Stimulated activated CD8-positive, alpha-beta memory T cell treated with anti-CD3 and anti-CD28 coated beads, Interleukin-12 subunit alpha, Interleukin-12 subunit beta, amount 100 ng/mL, for 4 hours (primary cell): ENCODE measurements at places on chromosomes 1 and 21.

GRCh38 chr1:221071777-221072176, 192.5 kb downstream of the HLX start:
- DNase-seq, result no peak

DNA sequence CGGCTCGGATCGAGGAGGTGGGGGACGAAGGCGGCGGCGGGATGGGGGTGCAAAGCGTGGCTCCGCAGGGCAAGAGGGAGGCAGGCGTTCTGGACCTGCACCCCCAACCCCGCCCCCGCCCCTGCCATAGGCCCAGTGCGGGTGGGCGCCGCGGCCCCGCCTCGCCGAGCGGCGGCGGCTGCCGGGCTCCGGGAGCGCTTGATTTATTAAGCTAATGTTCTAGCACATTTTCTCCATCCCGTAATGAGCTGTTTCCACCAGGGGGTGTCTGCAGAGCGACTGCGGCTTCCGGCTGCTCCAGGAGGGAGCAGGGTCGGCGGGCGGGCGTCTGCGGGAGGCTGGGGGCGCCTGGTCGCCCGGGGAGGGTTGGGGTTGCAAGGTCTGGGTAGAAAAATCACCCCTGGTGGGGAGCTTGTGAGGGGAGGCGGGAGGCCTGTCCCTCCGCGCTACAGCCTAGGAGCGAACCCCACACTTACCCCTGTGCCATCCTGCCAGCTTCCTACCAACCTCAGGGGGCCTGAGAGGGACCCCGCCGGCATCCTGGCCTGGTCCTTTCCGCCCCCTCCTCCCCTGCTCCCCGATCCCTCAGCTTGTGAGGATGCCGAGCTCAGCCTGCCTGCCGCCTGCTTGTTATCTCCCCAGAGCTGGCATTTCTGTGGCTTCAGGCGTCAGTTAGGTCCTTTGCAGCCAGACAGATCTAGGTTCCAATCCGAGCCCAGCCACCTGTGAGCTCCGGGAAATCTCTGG, 48.5 kb upstream of the ACOT11 start:
- DNase-seq, result no peak

GRCh38 chr1:158685085-158685484, 1.4 kb downstream of the SPTA1 start:
- DNase-seq, result no peak

GRCh38 chr21:45640001-45640887, 3.3 kb upstream of the PCBP3 start:
- no peak for DNase-seq

DNA sequence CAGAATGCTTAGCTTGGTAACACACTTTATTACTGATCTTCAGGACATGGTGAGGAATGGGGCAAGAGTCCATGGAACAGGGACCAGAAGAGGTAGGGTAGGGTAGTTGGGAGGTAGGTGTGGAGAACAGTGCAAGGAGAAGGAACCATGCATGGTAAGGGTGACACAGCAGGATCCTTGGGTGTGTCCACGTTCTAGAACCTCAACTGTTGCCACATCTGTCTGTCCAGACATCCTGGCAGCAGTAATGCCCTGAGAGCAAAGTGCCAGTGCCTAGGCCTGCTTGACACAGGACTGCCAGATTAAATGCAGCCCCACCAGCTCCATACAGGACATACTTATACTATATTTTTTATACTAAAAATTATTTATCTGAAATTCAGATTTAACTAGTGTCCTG, 13.9 kb downstream of the DMAP1 start:
- no peak for DNase-seq

GRCh38 chr1:240254778-240255291, 163.2 kb downstream of the FMN2 start:
- DNase-seq, result no peak

DNA sequence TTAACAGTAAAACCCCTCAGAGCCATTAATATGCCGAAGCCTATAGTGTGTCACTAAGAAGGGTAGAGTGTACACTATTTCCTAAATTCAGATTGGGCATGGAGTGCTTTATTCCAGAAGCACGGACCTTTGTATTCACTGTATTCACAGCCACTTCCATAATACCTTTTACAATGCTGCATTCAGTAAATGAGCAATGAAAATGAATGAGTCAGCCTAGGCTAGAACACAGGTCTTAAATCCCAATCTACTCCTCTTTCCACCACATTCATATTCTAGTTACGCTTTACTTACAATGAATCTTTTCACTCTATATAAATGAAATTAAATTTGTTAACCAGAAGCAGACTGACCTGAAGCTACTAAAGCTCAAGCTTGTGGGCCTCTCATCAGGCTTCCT, 13.0 kb upstream of the GORAB start:
- no peak for DNase-seq

DNA sequence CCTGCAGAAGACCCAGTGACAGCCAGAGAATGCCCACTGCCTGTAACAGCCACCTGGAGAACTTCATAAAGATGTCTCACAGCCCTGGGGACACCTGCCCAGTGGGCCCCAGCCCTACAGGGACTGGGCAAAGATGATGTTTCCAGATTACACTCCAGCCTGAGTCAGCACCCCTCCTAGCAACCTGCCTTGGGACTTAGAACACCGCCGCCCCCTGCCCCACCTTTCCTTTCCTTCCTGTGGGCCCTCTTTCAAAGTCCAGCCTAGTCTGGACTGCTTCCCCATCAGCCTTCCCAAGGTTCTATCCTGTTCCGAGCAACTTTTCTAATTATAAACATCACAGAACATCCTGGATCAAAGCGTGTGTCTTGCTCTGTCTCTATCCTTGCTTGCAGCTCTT, 14.7 kb upstream of the PINK1 start:
- no peak for DNase-seq

GRCh38 chr1:100905181-100905580, 9.3 kb downstream of the SLC30A7 start:
- no peak for DNase-seq

DNA sequence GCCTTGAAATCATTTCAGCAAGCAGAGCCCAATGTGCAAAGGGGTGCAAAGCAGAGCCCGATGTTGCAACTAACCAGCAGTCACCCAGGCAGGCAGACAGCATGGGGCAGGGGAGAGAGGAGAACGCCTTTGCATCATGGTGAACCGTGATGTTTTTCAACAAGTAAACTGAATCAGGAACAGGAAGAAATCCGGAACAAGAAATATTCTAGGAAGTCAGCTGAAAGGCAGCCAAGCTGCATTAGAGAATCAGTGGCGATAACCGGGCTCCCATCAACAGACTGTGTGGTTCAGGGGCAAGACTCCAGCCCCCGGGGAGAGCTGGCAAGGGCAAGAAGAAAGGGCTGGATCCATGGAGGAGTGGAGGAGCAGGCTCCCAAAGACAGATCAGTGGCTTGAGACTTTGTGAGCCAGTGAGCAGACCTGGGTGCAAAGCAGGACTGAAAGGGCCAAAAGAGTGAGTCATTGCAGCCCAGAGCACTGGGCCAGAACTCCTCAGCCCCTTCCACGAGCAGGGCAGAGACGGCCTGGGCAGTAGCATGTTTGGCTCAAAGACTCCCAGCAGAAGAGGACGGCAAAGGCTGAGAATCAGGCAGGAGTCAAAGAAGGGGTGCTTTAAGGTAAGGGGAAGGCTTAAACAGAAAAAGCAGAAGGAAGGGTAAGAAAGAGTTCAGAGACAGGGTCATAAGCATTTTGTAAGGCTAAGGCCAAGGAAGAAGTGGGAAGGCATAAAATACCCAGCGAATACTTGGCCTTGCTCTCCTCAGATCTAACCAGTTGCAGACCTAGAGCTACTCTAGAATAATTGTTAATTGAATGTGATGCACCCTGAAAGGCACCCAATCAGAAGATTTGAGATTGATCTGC, 155.0 kb downstream of the SETD4 start:
- DNase-seq, result no peak

DNA sequence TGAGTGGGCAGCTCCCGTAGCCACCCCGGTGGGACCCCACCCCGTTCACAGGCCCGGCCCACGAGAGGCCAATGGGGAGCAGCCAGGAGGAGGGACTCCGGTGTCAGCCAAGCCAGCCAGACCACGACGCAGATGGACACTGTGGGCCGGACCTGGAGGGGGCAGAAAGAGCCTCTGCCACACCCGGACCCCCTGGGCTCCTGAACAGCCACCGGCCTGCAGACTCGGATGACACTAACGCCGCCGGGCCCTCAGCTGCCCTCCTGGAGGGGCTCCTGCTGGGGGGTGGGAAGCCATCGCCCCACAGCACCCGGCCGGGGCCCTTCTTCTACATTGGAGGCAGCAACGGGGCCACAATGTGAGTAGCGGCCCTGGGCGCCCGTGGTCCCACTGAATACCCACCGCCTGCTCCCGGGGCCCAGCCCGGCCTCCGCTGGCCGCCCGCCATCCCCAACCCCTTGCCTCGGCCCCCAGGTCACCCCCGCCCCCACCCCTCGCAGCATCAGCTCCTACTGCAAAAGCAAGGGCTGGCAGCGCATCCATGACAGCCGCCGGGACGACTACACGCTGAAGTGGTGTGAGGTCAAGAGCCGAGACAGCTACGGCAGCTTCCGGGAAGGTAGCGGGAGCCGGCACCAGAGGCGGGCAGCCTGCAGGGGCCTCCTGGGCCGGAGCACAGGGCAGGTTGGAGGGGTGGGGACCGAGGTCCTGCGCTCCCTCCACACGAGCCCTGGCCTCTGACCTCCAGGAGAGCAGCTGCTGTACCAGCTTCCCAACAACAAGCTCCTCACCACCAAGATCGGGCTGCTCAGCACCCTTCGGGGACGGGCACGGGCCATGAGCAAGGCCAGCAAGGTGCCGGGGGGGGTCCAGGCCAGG, 6.5 kb downstream of the TTLL10 start:
- DNase-seq, result no peak

GRCh38 chr1:10901091-10901890, 104.8 kb upstream of the CASZ1 start:
- no peak for DNase-seq

- DNase-seq, result no peak
Observed at GRCh38 chr1:65316233-65316632, 6.9 kb downstream of the DNAJC6 start.

DNA sequence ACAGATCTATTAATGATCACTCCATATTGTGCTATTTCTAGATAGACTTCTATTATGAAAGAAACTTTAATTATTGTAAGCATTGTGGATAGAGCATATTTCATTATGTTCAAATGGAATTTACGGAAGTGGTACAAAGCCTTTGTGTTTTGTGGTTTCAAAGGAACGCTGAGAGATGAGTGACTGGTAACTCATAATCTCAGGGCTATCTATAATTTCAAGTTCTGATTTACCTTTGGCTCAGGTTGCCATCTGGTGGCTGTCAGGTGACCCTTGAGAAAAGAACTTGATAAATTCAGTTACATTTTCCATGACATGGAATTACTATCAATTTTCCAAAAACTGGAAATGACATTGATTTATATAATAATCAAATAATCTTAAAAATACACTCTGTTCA, 12.2 kb downstream of the NTNG1 start:
- no peak for DNase-seq

- DNase-seq, result no peak
Observed at GRCh38 chr1:10803971-10804820, 7.8 kb upstream of the CASZ1 start.

DNA sequence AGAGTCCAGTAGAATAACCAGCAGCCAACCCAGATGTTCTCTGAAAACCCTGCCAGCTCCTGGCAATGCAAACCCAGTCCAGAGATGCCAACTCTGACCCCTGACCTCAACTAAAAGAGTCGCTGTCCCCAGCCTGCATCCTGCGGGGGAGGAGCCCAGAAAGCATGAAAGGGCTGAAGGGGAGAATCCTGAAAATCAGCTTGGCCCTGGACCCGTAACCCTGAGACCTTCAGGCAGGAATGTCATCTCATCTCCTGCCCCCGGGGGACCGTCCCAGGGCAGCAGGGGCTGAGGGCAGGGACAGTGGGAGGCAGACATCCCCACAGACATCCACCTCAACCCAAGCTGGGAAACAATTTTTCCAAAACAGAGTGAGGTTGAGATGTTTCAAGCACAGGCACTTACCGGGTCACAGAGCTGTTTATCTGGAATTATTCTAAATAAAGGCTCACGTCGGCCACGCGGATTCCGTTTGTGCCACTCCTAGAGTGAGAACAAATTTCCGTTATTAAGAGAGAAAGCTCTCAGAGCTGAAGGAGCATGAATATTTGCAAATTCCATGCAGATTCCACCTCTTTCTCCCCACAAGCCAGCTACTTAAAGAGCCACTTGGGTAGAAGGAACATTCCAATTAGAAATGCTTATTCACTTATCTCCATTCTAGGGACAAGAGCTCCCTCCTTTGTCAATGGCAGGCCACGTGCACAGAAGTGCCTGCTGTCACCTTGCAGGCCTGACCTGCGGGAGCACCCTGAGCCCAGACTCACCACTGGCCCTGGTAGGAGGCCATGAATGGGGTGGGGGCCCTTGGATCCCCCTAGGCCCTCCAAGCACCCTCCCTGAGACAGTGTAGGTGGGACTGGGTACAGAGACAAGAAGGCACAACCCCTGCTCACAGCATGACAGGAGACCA, 240.1 kb downstream of the NPHP4 start:
- no peak for DNase-seq

DNA sequence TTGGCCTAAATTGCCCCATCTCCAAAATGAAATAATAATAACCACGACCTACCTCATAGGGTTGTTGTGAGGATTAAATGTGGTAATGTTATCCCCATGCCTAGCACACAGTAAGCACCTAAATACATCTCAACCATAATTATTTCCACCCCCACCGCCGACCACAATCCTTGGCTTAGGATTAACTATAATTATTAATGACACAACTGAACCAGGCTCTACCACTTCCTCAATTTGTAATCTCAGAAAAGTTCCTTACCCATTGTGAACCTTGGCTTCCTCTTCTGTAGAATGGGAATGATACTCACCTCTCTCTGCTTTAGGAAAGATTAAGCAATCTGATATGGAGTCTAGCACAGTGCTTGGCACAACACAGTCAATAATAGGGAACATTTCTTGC, 44.3 kb upstream of the TACSTD2 start:
- no peak for DNase-seq

DNA sequence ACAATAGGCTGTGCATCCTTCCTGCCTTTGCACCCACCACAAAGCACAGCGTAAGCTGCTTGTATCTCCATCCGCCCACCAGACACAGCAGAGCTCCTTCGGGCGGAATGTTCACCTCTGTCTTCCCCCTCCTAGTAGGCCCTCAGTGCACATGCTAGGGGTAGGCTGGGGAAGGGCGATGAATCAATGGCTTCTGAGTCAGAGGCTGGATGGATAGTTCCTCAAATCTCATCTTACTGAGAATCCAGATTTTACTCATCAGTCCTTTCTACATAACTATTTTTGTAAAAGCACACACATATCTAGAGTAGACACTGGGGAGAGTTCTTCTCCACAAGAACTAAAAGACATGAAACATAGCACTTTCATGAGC, 73.8 kb downstream of the BCAR3 start:
- DNase-seq, result no peak

- DNase-seq, result no peak
Observed at GRCh38 chr1:1835546-1835945, 55.3 kb downstream of the GNB1 start.

DNA sequence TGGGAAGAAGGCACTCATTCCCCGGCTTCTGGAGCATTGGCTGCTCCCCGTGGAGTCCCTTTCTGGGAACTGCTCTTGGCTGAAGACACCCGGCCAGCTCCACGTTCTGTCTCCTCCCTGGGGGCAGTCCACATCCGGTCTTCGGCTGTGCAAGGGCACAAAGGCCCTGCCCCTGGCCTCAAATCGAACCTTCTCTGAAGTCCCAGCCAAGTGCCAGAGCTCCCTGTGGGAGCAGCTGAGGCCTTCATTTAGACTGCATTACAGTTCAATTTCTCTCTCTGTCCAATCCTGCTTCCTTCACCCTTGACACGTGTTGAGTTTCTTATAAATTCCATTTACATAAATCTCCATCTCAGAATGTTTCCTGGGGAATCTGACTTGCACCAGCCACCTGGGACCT, 132.9 kb upstream of the POU3F1 start:
- DNase-seq, result no peak

GRCh38 chr1:181128592-181129497, 40.3 kb downstream of the IER5 start:
- DNase-seq, result no peak

GRCh38 chr1:941015-941587, 17.4 kb downstream of the SAMD11 start:
- no peak for DNase-seq
